Stimulated activated naive CD8-positive, alpha-beta T cell treated with anti-CD3 and anti-CD28 coated beads, Interleukin-15, Interleukin-2, amounts not matched to agents 100 U/mL and 50 U/mL, for 24 hours (primary cell): ENCODE measurements at places on chromosomes 13 and 19.

- no peak for DNase-seq
Measured at GRCh38 chr19:38670921-38671398, 23.5 kb downstream of the ACTN4 start.

DNA sequence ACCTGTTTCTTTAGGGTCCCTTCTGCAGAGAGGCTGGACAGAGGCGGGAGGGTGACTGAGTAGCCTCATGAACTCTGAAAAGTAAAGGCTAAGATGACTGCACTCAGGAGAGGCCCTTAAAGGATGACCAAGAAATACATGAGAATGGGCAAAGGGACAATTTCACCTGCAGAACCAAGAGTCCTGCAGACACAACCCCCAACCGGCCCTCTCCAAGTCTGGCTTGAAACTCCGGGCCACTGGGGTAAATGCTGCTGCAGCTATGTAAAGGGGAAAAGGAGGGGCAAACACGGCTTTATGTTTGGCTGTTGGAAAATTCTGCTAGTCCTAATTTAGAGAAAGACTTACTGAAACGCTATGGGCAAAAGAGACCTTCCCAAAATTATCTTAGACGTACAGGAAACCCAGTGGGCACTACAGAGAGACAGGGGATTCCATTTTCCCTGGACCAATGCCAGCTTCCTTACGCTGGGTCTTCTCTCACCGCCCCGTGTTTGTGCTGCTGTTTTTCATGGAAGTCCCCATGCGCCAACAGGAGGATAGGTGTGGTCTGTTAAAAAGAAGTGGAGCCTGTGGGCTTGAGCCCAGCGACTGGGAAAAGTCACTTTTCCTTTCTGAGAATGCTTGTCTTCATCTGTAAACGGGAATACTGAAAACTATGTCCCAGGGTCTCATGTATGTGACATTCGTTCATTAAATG is 10.6 kb downstream of the COL4A2 start:
- DNase-seq = no peak

DNA sequence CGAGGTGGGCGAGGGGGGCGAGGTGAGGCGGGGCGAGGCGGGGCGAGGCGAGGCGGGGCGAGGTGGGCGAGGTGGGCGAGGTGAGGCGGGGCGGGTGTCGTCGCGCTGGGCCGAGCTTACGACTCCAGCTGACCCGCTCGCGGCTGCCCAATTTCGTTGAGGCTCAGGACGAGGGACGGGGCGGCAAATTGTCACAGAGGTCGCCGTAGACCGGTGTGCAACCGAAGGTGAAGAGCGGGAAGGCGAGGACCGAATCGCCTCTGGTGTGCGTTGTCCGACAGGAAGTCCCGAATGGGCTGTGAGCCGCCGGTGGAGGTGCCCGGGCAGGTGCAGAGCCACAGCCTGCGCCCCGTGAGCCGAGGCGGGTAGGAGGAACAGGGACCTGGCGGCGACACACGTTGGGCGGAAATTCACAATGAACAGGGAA is at the start of gene LACC1:
Gene LACC1, plus strand, starts transcription at position 150 of the 427 bp plus-strand sequence. CDS start 1,082 bp downstream, outside the sequence.
- DNase-seq = no peak

- no peak for DNase-seq
Measured at GRCh38 chr19:10603873-10604459, 16.9 kb upstream of the AP1M2 start.

- DNase-seq = peak; percentile 46
Measured at GRCh38 chr19:49431330-49431749, 6.2 kb downstream of the GFY start.

- no peak for DNase-seq
Measured at GRCh38 chr13:50574731-50575130, 268.8 kb downstream of the DLEU7 start.

DNA sequence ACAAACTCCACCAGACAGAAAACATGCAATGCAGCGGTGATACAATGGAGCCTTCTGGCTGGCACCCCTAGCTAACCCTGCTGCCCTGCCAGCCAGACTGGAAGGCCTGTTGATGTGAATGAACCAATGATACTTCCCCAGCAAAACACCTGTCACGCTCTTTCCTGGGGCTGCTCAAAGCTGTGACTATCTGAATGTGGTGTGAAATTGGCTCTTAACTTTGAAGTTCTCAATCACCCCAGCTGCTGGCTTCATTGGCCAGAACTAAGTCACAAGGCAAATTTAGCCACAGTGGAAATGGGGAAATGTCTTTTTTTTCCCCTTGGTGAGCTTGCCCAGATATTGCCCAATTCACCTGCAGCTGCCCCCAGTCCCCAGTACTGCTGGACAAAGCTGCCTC is 147.3 kb downstream of the SLC7A1 start:
- no peak for DNase-seq

- no peak for DNase-seq
Measured at GRCh38 chr13:61030445-61030844, 385.2 kb downstream of the PCDH20 start.

DNA sequence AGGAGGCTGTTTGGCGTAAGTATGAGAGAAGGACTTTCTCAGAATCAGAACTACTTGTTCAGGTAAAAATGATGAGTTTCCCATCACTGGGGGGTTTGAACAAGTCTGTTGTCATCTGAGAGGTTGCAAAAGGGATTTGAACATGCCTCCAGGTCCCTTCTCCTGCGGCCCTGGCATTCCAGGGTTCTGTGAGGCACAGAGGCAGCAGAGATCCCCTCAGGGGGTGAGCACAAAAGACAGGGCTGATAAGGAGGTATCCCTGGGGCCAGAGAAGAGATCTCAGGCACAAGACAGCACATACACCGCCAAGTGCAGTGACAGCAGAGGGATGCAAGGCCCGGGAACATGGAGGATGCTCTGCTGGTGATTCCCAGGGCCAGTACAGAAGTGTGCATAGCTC is 275.8 kb upstream of the TSHZ3 start:
- DNase-seq = no peak

GRCh38 chr13:30395192-30396158 is 26.8 kb upstream of the UBE2L5 start:
- DNase-seq = peak; percentile 65

DNA sequence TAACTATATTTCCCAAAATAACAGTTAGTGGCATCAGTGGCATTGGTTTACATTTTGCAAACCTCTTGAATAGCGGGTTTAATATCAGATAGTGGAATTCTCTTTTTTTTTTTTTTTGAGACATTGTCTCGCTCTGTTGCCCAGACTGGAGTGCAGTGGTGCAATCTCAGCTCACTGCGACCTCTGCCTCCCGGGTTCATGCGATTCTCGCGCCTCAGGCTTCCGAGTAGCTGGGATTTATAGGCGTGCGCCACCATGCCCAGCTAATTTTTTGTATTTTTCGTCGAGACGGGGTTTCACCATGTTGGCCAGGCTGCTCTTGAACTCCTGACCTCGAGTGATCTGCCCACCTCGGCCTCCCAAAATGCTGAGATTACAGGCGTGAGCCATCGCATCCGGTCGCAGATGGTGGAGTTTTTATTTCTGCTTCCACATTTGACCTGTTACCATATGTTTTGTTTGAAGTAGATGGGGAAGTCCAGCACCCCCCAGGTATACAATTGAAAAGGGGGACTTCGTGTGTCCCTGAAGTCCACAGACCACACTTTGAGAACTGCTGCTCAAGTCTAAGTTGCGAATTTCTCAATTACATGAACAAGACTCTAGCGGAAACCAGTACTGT is 40.5 kb upstream of the XPO4 start:
- DNase-seq = no peak

GRCh38 chr19:28505933-28506332 is 707.0 kb downstream of the UQCRFS1 start:
- no peak for DNase-seq

GRCh38 chr19:39679056-39679790 is 23.5 kb downstream of the LGALS16 start:
- DNase-seq = peak; percentile 15

- no peak for DNase-seq
Measured at GRCh38 chr13:43783820-43784219, 3.0 kb downstream of the ENOX1 start.

GRCh38 chr19:36665832-36666231 is 805 bp downstream of the ZNF461 start:
- no peak for DNase-seq

DNA sequence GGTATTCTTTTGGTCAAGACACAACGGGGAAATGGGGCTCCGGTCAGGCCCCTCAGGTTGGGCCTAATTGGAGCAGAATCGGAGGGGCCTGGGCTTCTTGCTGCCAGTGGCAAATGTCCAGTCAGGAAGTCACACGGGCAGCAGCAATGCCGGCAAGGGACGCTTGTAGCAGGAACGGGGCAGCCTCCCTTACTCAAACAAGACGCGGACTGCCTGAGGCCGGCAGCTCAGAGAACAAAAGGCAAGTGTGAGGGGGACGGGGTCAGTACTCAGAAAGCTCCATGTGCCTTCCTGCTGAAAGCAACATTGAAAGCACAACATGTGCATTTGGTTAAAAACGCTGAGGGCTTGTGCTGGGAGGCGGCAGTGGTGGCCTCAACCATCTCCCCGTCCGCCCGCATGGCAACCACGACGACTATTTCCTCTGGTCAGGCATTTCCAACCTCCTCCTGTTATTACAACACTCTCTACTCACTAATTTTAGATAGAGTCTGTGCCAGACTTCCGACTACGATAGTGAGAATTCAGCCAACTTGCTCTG is 20.5 kb upstream of the RASA3 start:
- peak; percentile 20 for DNase-seq

DNA sequence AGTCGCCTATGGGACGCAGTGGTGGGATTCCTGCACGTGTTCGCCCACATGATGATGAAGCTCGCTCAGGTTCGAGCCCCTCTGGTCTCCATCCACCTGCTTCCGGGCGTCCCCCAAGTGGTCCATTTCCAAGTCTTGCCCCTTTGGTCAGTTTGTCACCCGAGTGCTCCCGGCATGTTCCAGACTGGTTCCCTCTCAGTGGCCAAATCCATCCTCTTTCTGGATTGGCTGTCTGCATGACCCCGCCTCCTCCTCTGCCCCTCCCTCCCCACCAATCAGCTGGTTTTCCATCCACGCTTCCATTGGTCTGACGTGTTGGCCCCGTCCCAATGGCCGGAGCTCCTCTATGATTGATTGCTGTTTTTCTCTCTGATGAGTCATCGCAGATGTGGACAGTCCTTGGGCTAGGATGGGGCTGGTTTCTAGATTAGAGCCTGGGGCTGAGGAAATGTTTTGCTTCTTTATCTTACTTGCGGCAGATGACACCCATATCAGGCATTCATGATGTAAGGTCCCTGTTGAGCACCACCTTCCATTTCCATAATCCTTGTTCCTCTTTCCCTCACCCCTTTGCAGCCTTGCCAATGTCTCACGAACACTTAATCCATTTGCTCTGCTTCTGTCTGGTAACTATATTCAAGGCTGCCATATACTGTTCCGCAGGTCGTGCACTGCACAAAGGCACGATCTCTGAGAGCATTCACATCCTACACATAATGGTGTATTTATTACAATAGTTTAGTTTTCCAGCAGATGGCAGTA is 73.8 kb downstream of the MAP4K1 start:
- peak; percentile 38 for DNase-seq

DNA sequence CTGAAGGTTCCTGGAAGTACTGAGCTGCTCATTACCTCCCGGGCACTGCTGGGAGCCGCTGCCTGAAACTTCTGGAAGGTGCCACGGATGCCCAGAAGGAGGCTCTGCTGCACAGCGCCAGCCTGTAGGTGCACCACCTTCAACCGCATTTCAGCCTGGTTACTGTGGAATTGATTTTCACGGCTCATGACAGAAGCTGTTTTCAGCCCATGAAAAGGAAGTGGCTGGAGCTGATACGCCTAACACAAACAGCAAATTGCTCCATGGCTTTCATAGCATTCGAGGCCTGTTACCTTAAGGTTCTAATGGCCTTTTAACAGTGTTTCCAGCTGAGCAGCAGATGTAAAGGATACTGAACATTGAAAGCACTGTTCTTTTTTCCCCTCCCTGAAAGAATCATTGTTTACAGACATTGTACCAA is 22.0 kb downstream of the GPC6 start:
- DNase-seq = no peak
